ENCODE measurements at places on chromosomes 5 and 9. TPM values are rescaled to one million over a fixed set of nuclear protein-coding genes. Genes with fewer than 3 reads are reported as not detected.

Gene SLCO6A1
- total RNA-seq, result not detected

Gene TENT4A
- total RNA-seq, result 18.0 TPM

Gene SLC31A1
- 37.9 TPM for total RNA-seq

Gene DEPDC1B
- 20.7 TPM for total RNA-seq

Gene PAPPA
- 23.5 TPM for total RNA-seq

Gene EXOSC2
- 77.2 TPM for total RNA-seq

Gene GPSM1
- total RNA-seq, result 97.5 TPM

Gene FBP2
- total RNA-seq, result not detected

Gene DMGDH
- total RNA-seq, result 3.6 TPM

Gene SCGB3A1
- total RNA-seq, result not detected

Gene C5orf58
- not detected for total RNA-seq

Gene SGTB
- total RNA-seq, result 20.7 TPM

Gene TUT7
- 42.6 TPM for total RNA-seq

Gene SLC1A1
- 15.7 TPM for total RNA-seq

Gene PCDH1
- total RNA-seq, result 1.4 TPM

Gene KCNV2
- not detected for total RNA-seq

Gene MUSK
- 0.12 TPM for total RNA-seq

Gene PCDHAC1
- total RNA-seq, result 0.11 TPM

Gene TMEM141
- 52.2 TPM for total RNA-seq

Gene SEMA5A
- total RNA-seq, result 16.0 TPM

Gene THBS4
- 2.1 TPM for total RNA-seq

Gene SPINK6
- total RNA-seq, result not detected

Gene CCDC180
- 4.5 TPM for total RNA-seq

Gene PROB1
- total RNA-seq, result 1.00 TPM

Gene RFX3
- 3.9 TPM for total RNA-seq

Gene PTPRD
- total RNA-seq, result 8.9 TPM

Gene HRH2
- total RNA-seq, result not detected

Gene FIBCD1
- 1.4 TPM for total RNA-seq

Gene DOCK2
- total RNA-seq, result 3.0 TPM

Gene TESK1
- total RNA-seq, result 10.2 TPM

Gene PIP5KL1
- 1.2 TPM for total RNA-seq

Gene ZDHHC11B
- 0.50 TPM for total RNA-seq

Gene GGTA1
- total RNA-seq, result not detected

Gene SVEP1
- 42.2 TPM for total RNA-seq

Gene CDKN2B
- total RNA-seq, result 24.9 TPM

Gene RASGRF2
- total RNA-seq, result 12.5 TPM

Gene FBXL7
- total RNA-seq, result 4.2 TPM

Gene BSPRY
- total RNA-seq, result not detected

Gene ZNF883
- 2.2 TPM for total RNA-seq

Gene FSTL4
- not detected for total RNA-seq
